ENCODE measurements at places on chromosomes 16 and 17.

DNA sequence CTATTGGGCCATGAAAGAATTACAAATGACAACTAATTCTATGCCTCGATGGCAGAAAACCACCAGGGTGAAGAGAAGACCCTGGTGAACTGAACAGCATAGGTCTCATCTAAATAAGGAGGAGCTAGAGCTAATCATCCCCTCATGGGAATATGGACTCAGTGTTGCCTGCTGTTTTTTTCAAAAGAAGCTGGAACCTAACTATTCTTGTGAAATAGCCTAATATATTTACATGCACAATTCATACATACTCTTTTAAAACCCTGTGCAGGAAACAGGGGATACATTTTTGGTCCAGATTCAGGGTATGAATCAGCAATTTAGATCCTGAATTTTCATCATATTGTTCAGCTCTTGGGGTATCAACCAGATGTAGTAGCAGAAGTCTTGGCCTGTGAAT lies 560.6 kb downstream of the TOX3 start:
- no peak for DNase-seq

- DNase-seq: no peak
Observed at GRCh38 chr16:82603784-82604411, 22.9 kb upstream of the CDH13 start.

DNA sequence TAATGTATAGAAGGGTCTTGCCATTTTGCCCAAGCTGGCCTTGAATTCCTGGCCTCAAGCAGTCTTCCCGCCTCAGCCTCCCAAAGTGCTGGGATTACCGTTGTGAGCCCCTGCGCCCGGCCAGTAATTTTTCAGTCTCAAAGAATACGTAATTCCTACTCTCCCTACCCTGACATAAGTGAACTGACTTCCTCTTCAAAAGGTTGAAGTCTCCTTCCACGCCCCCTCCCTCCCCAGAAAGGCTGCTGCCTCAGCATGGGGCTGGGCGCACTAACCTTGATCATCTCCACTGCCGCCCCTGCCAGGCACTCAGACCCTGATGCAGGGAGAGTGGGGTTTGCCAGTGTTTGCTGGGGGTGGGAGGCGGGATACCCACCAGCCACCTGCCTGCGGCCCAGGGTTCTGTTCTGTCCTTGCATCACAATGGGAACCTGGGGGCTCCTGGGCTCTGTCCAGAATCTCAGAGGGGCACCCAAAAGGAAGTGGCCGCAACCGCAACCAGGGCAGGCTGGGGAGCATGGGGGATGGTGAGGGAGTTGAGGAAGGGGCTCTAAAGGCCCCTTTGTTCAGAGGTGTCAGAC lies 27.5 kb downstream of the KIFC3 start:
- no peak for DNase-seq

DNA sequence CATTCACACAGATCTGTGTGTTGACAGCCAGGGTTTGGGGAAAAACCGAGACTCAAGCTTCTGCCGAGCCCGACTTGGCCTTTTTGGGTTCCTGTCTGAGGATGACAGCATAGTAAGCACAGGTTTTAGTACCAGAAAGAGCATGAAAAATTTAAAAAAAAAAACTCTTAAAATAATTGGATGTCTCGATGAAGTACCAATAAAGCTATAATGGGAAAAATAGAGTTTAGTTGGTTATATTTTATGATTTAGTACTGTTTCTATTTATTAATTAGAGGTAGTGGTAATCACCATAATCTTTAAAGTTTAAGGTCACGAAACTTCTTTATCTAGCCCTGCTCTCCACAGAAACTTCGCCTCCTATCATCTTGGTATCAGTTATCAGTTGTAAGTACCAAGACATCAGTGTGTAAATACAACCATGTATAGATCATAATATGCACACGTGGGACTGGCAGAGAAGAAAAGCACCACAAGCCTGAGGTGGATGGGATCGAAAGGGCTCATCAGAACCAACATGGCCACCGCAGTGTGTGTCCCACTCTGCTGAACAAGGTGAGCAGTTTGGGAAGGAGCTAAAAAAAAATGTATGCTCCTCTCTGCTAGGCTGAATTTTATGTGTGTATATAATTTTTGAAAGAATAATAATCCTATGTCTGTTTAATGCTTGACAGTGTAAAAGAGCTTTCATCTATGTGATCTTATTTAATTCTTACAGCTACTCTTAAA lies 14.4 kb upstream of the EEF2K start:
- no peak for DNase-seq

DNA sequence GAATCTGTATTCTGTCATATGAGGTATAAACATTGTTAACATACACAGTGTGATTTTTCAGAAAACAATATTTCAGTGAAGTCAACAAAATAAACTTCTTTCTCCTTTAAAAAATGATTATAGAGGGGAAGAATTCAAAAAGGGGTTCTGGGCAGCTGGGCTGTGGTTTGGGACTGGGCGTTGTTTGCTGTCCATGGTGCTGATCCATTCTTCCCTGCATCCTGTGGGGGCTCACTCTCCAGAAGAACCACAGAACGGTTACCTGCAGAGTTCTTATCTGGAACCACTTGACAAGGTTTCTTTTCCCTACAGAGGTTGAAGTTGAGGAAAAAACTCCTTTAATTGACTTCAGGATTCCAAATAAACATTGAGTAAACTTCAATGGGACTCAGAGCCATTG lies 1091.0 kb downstream of the CDH8 start:
- no peak for DNase-seq

Measured in HFF-Myc (cell line).